ENCODE measurements at places on chromosomes 7 and 10. TPM values are rescaled to one million over a fixed set of nuclear protein-coding genes. Genes with fewer than 3 reads are reported as not detected.
A peak's percentile ranks its signal among the peaks of the same experiment; 100 is the strongest.

DNA sequence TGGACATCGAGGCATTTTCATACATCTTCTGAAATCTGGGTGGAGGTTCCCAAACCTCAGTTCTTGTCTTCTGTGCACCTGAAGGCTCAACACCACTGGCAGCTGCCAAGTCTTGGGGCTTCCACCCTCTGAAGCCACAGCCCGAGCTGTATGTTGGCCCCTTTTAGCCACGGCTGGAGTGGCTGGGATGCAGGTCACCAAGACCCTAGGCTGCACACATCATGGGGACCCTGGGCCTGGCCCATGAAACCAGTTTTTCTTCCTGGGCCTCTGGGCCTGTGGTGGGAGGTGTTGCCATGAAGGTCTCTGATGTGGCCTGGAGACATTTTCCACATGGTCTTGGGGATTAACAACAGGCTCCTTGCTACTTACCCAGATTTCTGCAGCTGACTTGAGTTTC lies 62.1 kb downstream of the INPP5A start:
- H3K4me3 ChIP-seq: no peak overlapping the region
- H3K36me3 ChIP-seq: peaks cover 19% of the 10 kb centered on the region
- H3K27ac ChIP-seq: no peak overlapping the region
- peaks cover 53% of the 10 kb centered on the region for H3K4me1 ChIP-seq

DNA sequence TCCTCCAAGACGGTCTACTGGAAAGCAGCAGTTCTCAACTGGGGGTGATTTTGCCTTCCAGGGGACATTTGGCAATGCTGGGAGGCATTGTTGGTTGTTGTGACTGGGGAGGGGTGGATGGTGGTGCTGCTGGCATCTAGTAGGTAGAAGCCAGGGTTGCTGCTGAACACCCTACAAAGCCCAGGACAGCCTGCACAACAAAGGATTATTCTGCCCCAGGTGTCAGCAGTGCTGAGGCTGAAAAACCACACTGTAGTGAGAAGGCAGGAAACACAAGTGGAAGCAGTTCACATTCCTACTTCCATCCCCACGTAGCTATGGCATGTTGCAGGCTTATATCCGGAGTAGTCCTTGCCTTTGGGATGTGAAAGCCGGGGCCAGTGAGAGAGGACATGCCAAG lies 86.9 kb downstream of the AOAH start:
- peak overlapping the region; percentile 98 for H3K27ac ChIP-seq
- H3K27me3 ChIP-seq: no peaks in the 10 kb centered on the region
- peaks cover 80% of the 10 kb centered on the region for H3K4me1 ChIP-seq
- no peak for DNase-seq

DNA sequence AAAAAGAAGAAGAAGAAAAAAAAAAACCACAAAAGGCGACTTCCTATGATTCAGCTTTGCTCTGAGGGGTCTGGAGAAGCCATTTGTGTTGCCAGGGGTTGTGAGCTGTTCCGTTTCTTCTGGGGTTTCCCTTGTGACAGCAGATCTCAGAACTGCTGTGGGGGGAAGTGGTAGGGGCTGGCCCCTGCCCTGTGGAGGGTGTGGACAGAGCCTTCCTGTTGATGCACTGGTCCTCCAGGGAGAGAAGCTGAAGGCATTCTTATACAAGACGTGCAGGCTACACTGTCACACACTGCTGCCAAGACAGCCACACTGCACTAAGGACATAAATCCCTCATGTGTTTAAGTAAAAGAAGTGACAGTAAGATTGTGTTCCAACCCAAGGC lies 17.3 kb upstream of the CSGALNACT2 start:
- DNase-seq: peak; percentile 75
- H3K4me3 ChIP-seq: peak overlapping the region; percentile 74
- H3K27ac ChIP-seq: peak overlapping the region; percentile 87

DNA sequence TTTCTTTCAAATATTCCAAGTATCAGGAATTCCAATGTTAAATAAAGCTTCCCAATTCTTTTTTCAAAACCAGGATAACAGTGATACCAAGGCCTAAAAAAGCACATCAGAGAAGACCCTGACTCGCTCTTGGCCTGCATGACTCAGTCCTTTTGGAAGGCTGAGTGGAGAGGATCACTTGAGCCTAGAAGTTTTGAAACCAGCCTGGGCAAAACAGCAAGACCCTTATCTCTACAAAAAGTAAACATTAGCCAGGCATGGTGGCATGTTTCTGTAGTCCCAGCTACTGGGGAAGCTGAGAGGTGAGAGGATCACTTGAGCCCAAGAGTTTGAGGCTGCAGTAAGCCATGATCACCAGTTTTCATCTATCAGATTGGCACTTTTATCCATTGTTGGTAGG lies 18.7 kb downstream of the NFE2L3 start:
- peaks cover 13% of the 10 kb centered on the region for H3K4me1 ChIP-seq
- no peak overlapping the region for H3K27ac ChIP-seq
- peaks cover 8% of the 10 kb centered on the region for H3K36me3 ChIP-seq

DNA sequence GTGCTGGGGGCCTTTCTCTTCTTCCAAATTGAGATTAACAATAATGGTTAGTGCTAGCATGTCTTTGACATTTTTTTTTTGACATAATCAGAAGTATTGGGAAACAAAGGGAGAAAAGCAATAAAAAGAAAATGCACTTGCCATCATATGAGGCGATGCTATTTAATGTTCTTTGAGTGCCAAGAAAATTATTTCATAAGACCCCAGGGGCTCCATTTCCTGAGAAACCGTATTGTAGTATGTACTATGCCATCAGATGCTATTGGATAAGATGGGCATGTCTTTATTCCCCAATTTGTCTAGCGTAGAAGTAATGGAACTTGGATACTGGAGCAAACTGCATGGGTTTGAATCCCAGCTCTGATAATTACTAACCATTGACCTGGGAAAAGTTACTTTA lies 408.9 kb downstream of the ADRA2A start:
- no peaks in the 10 kb centered on the region for H3K36me3 ChIP-seq
- no peaks in the 10 kb centered on the region for H3K27me3 ChIP-seq
- H3K27ac ChIP-seq: no peak overlapping the region
- no peak overlapping the region for H3K4me3 ChIP-seq
- no peaks in the 10 kb centered on the region for H3K4me1 ChIP-seq

DNA sequence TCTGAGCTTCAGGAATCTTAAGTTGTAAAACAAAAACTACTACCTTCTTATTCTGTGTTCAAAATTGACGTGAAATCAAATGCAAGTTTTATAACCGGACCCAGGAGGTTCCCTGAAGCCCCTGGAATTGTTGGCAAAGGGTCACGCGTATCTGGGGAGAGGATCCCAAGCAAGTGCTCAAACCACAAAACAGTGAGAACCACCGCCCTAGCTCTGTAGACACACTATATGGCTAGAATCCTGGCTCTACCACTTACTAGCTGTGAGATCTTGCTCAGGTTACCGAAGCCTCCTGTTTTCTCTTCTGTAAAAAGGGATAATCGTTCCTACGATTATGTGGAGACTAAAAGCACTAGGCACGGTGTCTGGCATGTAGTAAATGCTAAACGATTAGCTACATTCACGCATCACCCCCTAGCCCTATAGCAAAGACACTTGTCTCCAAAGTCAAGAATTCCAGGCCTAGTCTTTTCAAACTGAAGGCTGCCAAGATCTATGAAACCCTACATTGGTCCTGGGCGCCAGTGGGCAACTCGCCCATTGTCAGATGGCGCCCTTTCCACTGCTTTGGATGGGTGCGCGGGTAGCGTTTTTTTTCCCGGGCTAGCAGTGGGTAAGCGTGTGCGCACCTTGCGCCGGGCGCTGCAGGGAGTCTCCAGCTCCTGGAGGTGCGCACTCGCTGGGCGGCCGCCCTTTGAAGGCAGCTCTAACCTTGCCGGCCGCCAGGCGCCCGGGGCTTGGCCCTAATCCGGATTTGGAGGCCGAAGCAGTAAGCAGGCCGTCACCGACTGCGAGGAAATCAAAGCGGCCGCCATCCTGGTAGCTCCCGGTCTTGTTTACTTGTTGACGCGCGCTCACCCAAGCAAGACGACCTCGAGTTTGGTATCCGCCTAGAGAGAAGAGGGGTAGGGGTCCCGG lies 11.6 kb upstream of the NKX2-3 start:
- H3K4me1 ChIP-seq: peaks cover 9% of the 10 kb centered on the region
- no peak overlapping the region for H3K4me3 ChIP-seq

The KIF5B gene
- 46.6 TPM for total RNA-seq

The ELAPOR2 gene
- 8.6 TPM for total RNA-seq

The ACBD7 gene
- total RNA-seq: not detected

All from naive thymus-derived CD8-positive, alpha-beta T cell (primary cell).